ENCODE measurements at places on chromosomes 4 and X. TPM values are rescaled to one million over a fixed set of nuclear protein-coding genes. Genes with fewer than 3 reads are reported as not detected.

DNA sequence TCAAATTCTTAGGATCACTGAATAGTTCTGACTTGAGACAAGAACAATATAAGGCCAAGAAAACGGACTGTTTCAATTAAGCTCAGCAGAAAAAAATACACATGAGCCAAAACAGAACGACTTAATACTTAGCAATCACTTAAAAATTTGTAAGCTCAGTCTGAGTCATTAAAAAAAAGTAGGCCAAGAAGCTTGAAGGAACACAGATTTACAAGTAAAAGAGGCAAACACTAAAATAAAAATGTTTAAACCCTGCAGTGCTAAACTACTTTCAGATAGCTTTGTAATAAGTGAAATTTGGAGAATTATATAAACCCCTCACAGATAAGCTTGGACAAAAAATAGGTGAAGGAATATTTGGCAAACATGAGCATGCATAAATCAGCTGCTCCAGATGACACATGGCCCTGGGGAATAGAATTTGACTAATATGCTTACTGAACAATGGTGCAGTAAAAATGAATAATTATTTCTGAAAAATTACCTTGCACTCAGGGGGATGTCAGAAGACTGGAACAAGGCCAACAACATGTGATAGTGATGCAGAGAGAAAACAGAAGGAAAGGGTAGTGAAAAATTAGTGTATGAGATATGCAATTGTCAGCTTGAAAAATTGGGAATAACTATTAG lies 49.6 kb downstream of the LNX1 start:
- no peak for DNase-seq

- DNase-seq = no peak
Observed at GRCh38 chrX:134747006-134747405, 88.7 kb upstream of the PLAC1 start.

GRCh38 chr4:146545102-146545501 lies 23.4 kb upstream of the SLC10A7 start:
- no peak for DNase-seq

Gene MTTP
- 0.69 TPM for total RNA-seq
